Endothelial cell of umbilical vein (primary cell): ENCODE measurements at places on chromosomes 12 and 14. TPM values are rescaled to one million over a fixed set of nuclear protein-coding genes. Genes with fewer than 3 reads are reported as not detected.

GRCh38 chr12:124389138-124389724 is 94.3 kb downstream of the RFLNA start:
- DNase-seq: no peak

The RDH12 gene
- not detected in 2 replicates for total RNA-seq

DNA sequence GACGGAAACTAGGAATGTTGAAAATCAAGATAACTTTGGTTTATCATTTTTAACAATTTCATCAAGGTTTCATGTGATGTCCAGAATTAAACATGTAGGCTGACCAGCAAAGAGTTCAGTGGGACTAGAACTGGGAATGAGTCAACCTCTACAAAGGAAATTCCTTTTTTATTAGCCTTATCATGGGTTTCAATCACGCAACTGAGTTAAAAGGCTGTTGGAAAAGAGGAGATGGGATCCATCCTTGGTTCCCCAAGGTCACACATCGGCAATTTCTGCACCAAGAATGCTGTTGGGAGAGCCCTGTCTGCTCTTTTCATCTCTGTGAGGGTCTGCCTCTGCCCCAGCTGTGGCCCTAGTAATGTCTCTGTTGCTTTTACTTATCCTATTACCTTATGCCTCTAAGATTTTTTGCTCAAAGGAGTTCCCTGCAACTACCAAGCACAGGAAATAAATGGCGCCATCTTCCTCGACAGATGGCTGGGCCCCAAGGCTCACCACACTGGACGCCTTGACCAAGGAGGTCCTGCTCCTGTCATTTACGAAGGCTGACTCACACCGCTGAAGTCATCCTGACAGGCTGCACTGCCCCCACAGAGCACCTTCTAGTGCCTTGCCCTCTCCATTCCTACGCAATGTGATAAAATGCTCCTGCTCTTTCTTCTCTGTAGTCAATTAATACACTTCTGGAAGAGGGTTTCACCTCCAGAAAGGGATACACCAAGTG is 367.4 kb downstream of the GXYLT1 start:
- DNase-seq: peak; percentile 4

- DNase-seq: no peak
These were observed 77.0 kb upstream of the BCL11B start for GRCh38 chr14:99348816-99349614.

GRCh38 chr14:54450535-54450934 is 9.4 kb upstream of the CNIH1 start:
- DNase-seq: no peak

The ATG2B gene
- 17.8 and 18.3 TPM in 2 replicates for total RNA-seq

DNA sequence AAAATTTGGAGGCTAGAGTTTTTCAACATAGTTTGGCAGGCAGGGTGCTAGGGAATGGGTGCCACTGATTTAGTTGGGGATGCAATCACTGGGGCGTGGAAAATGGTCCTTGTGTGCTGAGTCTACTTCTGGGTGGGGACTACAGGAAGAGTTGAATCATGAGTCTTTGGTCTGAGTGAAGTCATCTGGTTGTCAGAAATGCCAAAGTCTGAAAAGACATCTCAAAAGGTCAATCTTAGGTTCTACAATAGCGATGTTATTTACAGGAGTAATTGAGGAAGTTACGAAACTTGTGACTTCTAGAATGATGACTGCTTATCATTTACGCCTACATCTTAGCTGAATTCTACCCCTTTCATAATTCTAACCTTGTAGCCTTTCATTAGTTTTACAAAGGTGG is 209.1 kb downstream of the NUBPL start:
- no peak for DNase-seq

GRCh38 chr12:101780599-101780998 is 41.3 kb upstream of the SYCP3 start:
- DNase-seq: no peak

DNA sequence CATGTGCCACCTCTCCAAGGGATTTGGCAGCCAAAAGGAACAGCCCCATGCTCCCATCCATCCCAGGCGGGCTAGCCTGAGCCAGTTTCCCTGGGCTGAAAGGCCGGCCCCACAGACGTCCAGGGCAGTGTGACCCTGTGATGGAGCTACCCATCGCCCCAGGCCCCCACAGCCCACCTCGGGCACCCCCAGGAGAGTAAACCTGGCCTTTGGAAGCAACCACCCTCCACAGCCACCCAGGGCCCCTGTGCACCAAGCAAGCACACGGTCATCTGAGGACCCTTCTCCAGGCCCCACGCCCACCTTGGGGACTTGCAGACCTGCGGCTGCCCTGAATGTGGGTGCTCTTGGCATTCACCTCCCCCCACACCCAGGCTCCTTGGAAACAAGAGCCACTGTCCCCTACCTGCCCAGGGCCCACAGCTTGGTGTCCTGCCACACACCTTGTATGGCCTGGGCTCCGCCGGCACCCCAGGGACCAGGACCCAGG is 8.4 kb downstream of the AHNAK2 start:
- no peak for DNase-seq

The ARHGDIB gene
- total RNA-seq: 483 and 550 TPM in 2 replicates

The MYL2 gene
- 0.93 TPM in 1 of 2 replicates, not detected in the other for total RNA-seq
